ENCODE measurements at places on chromosomes 6 and 20.

DNA sequence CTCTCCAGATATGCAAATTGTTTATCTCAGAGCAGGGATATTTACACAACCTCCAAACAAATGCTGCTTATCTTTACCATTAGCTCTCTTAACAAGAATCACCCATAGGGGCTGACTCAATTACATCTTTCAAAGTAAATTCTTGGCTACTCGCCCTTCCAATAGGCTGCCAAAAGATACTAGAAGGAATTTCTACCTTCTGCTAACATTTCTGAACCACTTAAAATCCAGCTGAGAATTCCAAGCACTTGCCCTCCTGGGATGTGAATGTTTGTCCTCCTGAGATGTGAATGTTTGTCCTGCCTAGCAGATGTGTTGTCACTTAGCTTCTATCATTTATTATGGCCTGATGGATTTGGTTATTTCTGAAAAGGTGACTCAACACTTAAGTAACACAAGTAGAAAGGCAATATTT lies 388.0 kb downstream of the GJA1 start:
- no peak for DNase-seq

DNA sequence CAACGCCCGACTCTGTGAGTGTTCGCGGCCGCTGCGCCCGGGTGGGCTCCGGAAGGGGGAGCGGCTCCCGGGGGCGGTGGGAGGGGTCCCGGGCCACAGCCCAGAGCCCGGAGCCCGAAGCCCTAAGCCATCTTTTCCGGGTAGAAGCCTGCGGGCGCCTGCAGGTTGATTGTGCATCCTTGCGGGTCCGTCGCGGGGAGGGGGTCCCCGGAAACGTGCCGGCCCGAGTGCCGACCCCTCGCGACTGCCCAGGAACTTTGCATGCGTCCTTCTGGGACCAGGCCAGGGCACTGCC lies 413 bp downstream of the PTPRA start:
- DNase-seq, result no peak

DNA sequence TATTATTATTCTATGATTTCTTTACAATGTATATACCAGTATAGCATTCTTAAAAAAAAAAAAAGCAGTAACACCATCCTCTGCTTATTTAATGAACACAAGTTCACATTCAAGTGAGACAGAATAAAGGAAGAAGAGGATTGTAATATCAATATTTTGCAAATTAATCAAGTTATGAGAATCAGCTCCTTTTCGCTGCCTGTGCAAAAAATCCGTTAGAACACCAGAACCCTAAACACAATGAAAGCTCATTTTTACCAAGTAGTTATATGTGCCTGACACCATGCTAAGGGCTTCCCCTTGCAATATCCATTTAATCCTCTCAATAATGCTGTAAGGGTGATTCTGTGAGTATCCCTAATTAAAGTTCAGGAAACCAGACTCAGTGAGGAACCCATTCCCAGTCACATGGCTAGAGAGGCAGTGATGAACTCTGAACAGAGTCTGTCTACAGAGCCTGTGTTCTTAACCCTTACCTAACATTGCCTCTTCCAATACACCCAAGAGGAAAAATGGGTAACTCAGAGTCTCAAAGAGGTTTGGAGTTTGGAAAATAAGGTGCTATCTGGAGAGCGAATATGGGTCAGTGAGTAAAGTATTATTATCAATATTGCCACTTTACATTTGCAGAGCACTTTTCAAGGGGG lies 66.8 kb downstream of the CDC40 start:
- DNase-seq, result no peak

GRCh38 chr6:3157131-3157933 lies at the start of gene TUBB2A:
Gene TUBB2A (minus strand): TSS chr6:3157544. CDS start chr6:3157463, 81 bp downstream.
- peak; percentile 62 for DNase-seq

DNA sequence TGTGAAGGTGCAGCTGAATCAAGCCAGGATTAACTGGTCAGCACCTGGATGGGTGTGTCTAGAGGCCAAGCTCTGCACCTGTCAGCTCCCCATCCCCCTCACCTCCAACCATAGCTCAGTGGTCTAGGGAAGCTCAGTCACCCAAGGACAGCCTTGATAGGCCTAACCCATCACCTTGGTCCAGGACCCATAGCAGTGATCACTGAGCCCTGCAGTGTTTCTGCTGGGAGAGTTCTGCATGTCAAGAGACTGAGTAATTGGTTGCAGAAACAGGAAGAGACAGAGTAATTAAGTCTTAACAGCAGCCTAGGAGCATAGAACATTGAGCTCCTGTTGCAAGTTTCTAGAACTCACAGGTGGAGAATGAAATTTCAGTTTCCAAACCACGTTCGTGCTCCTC lies 18.7 kb upstream of the RALGAPB start:
- DNase-seq, result no peak
